Hypothalamus (tissue), 51 donors: ENCODE measurements at places on chromosomes 1 and 21.

GRCh38 chr1:189117072-189117770, 1360.4 kb downstream of the BRINP3 start:
- no peak for DNase-seq

DNA sequence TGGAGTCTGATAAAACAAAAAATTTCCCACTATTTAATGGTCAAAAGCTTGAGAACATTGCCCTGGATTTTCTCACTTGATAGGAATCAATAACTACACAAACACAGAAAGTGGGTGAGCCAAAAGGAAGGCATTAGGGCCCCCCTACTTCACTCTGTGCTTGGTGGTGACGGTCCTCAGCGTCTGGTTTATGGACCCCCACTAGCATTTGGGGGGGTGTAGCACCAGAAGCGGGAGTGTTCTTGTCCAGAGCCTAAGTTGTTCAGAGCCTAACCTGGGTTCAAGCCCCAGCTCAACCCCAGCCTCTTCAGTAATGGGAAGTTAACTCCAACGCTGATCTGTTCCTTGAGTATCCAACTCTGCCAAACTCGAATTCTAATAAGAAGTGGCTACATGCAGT, 33.1 kb downstream of the STPG1 start:
- DNase-seq = no peak

- no peak for DNase-seq
These were observed 3.1 kb downstream of the RNF207 start for GRCh38 chr1:6208723-6209660.

DNA sequence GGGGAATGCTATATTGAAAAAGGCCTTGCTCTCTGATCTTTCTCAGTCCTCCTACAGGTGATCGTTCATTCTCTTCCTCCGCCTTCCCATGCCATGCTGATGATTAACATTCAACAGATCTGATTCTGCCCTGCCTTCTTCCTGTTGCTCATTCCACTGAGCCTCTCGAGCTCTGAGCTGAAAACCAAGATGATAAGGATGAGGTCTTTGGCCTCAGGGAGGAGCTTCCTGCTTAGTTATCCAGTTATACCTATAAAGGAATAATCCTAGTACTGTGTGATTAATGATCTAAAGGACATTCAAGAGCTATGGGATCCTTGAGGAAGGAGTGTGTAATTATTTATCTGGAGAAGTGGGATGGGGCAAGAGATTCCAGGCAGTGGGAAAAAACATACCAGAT, 25.2 kb upstream of the MAP3K7CL start:
- no peak for DNase-seq

DNA sequence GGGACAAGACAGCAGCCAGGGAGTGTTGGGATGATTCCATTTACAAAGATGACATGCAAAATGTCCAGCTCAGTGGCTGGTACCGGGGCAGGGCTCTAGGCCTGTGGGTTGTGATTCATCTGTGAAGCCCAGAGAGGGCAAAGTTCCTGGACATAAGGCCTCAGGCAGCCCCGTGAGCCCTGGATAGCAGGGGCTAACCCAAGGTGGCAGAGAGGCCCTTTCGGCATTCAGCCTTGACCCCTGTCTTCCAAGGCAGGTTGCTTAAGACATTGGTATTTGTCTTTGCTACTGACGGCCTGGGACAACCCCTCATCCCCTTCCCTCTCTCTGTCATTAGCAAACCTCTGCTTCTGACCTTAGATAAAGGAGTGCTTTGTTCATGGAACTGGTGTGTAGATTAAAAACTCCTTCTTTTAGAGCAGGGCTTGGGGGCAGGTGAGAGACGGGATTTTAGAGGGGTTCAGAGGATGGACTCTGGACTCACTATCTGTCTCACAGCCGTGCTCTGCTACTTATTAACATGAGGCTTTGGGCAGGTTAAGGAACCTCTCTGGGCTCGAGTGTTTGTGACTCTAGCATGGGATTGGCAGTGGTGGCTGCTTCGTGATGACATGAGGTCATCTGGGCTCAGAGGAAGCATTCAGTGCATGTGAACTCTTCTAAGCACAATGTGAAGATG, 36.3 kb downstream of the TMEM51 start:
- no peak for DNase-seq
